ENCODE measurements at places on chromosomes 3 and 15. TPM values are rescaled to one million over a fixed set of nuclear protein-coding genes. Genes with fewer than 3 reads are reported as not detected.

TMEM40 gene
- total RNA-seq, result not detected

BHLHE40 gene
- 71.2 TPM for total RNA-seq

SAMD7 gene
- total RNA-seq, result not detected

NR1I2 gene
- total RNA-seq, result not detected

FRMD5 gene
- total RNA-seq, result 0.16 TPM

ITIH3 gene
- 1.1 TPM for total RNA-seq

NME9 gene
- total RNA-seq, result not detected

ARPIN gene
- 18.0 TPM for total RNA-seq

RBP2 gene
- total RNA-seq, result not detected

GLDN gene
- 9.4 TPM for total RNA-seq

RLBP1 gene
- not detected for total RNA-seq

CHRD gene
- 0.36 TPM for total RNA-seq

TRPM1 gene
- total RNA-seq, result not detected

CTDSPL2 gene
- 65.8 TPM for total RNA-seq

LRRIQ4 gene
- total RNA-seq, result 0.16 TPM

MST1R gene
- total RNA-seq, result 1.1 TPM

CAMKV gene
- not detected for total RNA-seq

PYGO1 gene
- 15.9 TPM for total RNA-seq

CAND2 gene
- total RNA-seq, result 13.1 TPM

CNTN6 gene
- 1.3 TPM for total RNA-seq

PLA2G4B gene
- 0.36 TPM for total RNA-seq

CPLX3 gene
- not detected for total RNA-seq

CCR8 gene
- total RNA-seq, result not detected

GOLGA6L26 gene
- not detected for total RNA-seq

SNX33 gene
- 39.8 TPM for total RNA-seq

SCG5 gene
- total RNA-seq, result 7.8 TPM

CCDC191 gene
- total RNA-seq, result 3.6 TPM

WDR49 gene
- total RNA-seq, result 0.49 TPM

SLCO2A1 gene
- total RNA-seq, result 2.4 TPM

KLHL40 gene
- total RNA-seq, result not detected

SKIL gene
- total RNA-seq, result 49.4 TPM

KCNH8 gene
- total RNA-seq, result not detected

LRRC3B gene
- total RNA-seq, result not detected

C2CD4A gene
- not detected for total RNA-seq

EMC7 gene
- total RNA-seq, result 25.1 TPM

All from hair follicle dermal papilla cell (primary cell).